Activated CD8-positive, alpha-beta memory T cell treated with anti-CD3 and anti-CD28 coated beads, Interleukin-2, amount 50 U/mL, for 48 hours (primary cell): ENCODE measurements at places on chromosomes 4 and X.

GRCh38 chrX:127574829-127575228 is 477.4 kb downstream of the ACTRT1 start:
- no peak for DNase-seq

- peak; percentile 49 for DNase-seq
Observed at GRCh38 chrX:107154787-107155620, 36.4 kb upstream of the RBM41 start.

DNA sequence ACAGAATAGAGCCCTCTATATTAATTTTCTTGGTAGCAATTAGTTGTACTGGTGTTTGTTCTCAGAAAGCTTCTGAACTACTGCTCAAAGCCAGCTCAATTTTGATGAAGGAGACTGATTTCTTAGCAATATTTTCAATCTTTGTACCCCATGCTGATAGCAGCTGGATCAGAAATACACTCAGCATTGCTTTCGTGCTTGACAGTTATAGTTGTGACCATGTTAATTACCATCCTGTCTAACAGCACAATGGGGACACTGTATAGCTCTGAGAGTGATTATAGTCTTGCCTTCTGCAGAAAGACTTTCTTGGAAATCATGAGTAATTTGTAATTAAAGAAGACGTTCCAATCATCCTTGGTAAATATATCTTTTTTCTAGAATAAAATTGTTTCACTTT is 79.7 kb upstream of the GNPDA2 start:
- no peak for DNase-seq

- no peak for DNase-seq
Observed at GRCh38 chrX:134377537-134377936, 82.4 kb upstream of the HPRT1 start.

DNA sequence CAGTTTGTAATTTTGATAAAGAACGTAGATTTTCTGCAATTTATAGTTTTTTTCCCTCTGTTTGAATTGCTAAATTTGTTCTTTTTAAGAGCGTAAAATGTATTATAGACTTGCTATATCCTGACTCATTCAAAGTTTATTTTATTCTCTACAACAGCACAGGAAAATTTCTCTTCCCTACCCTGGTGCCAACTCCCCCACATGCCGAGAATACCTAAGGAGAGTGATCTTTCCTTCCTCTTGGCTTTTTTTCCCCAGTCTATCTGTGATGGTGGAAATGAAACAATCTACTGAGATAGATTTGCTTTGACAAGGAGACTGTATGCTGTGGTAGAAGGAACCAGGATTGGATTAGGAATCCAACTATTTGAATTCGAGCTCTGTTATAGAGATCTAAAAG is 271.6 kb downstream of the TLL1 start:
- DNase-seq: no peak

GRCh38 chr4:1047976-1048772 is 36.7 kb downstream of the FGFRL1 start:
- DNase-seq: peak; percentile 49

GRCh38 chrX:43559644-43560043 is 96.5 kb upstream of the MAOA start:
- DNase-seq: peak; percentile 51

DNA sequence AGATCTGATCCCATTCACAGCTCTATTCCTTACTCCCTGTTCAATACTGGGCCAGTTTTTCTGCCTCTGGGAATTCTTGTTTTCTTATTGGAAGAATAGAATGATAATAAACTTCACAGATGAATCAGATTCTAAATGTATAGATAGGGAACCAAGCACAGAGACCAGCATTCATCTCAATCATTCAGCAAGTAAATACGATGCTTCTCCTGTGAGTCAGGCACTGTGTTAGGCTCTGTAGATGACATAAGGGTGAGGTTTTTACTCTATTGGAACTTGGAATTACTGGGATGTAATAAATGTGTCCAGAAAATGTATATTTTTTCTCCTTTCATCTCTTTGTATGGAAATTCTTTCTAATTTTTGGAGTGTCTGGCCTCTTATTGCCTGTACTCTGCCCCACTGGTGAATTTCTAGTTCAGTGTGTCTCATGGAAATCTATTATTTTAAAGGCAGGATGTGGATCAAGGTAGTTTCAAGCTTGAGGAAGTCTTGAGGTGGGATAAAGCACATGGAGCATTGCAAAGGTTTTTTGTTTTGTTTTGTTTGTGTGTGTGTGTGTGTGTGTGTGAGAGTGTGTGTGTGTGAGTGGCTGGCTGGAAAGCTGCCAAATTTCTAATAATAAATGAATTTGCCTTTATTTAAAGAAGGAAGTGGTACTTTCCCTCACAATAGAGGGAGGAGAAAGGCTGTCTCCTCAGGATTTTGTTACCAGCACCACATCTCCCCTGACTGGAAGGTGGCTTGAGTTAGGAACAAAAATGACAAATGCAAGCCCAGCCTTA is 117.9 kb upstream of the HS3ST1 start:
- DNase-seq: no peak

GRCh38 chr4:1471443-1472147 is 65.4 kb upstream of the NKX1-1 start:
- no peak for DNase-seq

DNA sequence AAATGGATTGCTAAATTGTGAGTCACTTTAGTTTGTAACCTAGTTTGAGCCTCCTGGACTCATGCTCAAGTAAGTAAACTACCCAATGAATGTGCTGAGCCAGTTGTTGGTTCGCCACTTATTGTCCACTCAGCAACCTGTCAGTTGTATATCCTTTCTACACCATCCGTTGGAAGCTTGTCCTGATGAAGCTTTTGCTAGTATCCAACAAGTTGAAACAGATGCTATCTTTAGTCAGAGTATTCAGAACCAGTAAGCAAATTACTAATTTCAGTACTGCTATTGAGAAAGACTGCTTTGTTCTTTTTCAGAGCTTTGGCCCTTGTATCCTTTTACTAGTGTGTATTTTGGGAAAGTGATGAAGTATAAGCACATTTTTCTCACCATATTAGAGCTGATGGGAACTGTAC is 4.3 kb upstream of the NAA15 start:
- DNase-seq: no peak
